Activated CD8-positive, alpha-beta T cell treated with anti-CD3 and anti-CD28 coated beads for 36 hours (primary cell): ENCODE measurements at places on chromosomes 7 and 10. TPM values are rescaled to one million over a fixed set of nuclear protein-coding genes. Genes with fewer than 3 reads are reported as not detected.
A peak's percentile ranks its signal among the peaks of the same experiment; 100 is the strongest.

GRCh38 chr7:18337048-18337809 is 158.3 kb upstream of the HDAC9 start:
- no peaks in the 10 kb centered on the region for H3K27me3 ChIP-seq
- H3K4me3 ChIP-seq: no peak overlapping the region
- no peak overlapping the region for H3K27ac ChIP-seq
- H3K36me3 ChIP-seq: no peaks in the 10 kb centered on the region
- no peaks in the 10 kb centered on the region for H3K4me1 ChIP-seq

DNA sequence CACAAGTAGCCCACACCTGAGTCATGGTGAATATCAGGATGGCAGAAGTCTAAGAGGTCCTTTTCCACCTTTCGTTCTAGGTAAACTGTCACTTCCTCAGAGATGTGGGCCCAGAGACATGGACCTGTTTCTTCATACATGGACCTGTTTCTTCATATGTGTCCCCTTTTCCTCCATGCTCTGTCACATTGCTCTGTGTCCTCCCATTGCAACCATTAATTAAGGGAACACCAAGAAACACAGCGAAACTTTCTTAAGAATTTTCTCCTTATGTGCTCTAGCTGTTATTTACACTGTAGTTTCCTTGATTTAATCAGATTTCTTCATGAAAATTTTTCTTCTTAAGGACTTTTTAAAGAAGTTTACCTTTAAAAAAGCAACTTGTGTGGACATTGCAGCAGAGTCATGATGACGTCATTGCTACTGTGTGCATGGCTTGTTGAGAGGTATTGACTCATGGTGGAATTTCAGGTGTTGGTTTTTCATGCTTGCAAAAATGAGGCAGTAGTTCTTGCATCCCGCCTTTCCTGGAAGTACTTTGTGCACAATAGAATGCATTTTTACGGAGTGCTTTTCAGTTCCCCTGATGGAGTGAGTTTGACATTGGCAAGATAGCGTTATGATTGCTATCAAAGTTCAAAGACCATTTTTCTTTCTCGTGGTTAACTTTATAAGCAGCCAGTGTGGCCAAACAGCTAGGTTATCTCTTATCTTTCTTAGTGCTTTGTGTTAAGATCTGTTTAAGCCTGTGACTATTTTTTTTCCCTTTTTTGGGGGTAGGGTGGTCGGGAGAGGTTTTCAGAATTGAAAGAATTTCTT is 37.7 kb downstream of the CFAP58 start:
- H3K27ac ChIP-seq: no peak overlapping the region
- H3K4me3 ChIP-seq: no peak overlapping the region
- peaks cover 8% of the 10 kb centered on the region for H3K27me3 ChIP-seq
- DNase-seq: peak; percentile 5

DNA sequence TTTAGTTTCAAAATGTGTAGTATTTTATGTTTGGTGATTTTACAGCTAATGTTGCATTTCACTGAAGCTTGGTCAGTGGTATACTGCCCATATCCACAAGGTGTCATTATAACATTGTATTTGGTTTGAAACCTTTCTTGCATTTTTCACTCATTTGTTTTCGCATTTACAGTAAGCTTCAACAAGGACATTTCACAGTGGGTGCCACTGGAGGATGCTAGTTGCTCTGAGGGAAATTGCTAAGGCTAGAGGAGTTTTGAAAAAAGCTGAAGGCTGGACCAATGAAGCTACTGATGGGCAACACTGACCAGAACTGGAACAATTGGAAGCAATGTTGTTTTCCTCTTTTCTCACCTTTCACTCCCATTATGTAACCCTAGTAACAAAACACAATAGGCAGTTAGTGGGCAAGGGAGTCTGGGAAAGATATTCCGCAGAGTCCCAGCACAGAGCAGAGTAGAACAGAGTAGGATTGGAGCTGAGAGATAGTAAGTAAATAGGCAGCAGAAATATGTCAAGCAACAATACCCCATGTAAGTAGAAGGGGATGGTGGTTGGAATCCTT is 23.6 kb upstream of the SRI start:
- no peak for DNase-seq
- peaks cover 13% of the 10 kb centered on the region for H3K27me3 ChIP-seq
- no peaks in the 10 kb centered on the region for H3K36me3 ChIP-seq
- H3K4me1 ChIP-seq: no peaks in the 10 kb centered on the region

DNA sequence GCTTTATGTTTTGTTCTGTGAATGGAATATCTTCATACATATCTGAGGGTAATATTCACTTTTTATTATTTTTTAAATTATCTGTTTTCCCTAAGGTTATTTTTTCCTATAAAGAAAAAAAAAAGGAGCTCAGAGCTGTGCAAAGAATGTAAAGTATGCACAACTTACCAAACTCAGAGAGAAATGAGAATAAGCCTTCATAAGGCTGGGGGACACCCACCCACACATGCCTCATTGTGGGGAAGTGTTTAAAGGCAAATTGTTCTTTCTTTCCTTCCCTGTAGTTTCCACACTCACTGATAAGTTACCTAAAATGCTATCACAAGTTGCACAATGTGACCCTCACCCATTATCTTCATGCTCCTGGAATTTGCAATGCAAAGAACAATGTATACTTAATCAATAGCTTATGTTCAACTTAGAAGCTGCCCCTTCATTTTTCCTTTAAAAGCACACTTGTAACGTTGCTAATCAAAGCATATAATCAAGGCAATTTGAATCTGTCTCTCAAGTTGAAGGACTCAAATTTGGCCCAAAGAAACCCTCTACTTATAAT is 108.1 kb downstream of the GNAT3 start:
- no peaks in the 10 kb centered on the region for H3K4me1 ChIP-seq
- H3K27ac ChIP-seq: no peak overlapping the region
- H3K4me3 ChIP-seq: no peak overlapping the region
- DNase-seq: no peak

DNA sequence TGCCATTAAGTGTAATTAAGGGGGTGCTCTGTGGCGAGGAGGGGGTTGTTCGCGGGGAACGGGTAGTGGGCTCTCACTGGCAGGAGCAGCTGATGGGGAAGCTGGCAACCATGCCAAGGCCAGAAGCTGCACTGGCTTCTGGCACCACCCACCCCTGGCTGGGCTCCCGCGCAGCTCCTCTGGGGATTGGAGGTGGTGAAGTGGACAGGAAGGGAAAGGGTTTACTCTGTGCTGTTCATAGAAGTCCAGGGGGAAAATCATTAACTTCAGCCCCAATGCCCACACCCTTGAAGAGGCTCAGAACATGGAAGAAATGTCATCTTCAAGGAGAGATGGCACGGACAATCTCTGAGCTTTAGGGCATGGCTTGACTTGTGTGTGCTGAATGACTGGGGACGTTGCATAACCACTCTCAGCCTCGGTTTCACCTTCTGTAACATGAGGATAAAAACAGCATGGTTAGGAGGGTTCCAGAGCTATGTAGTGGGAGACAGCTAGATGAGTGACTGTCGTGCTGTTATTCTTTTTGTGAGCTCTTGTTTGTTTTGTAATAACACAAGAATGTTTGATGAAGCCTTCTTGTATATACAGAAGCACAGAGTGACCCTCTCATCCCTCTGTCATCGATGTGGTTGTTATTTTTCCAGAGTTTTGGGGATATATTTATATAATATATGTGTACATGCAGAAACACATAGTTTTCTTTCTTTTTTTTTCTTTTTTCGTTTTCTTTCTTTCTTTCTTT is 29.9 kb downstream of the KAZALD1 start:
- peaks cover 31% of the 10 kb centered on the region for H3K27me3 ChIP-seq
- H3K4me1 ChIP-seq: peaks cover 3% of the 10 kb centered on the region
- no peak overlapping the region for H3K27ac ChIP-seq
- DNase-seq: no peak

- peak overlapping the region; percentile 7 for H3K4me3 ChIP-seq
- DNase-seq: peak; percentile 24
- H3K36me3 ChIP-seq: no peaks in the 10 kb centered on the region
Measured at GRCh38 chr10:69055241-69055640, 32.7 kb upstream of the SRGN start.

- H3K27ac ChIP-seq: peak overlapping the region; percentile 21
- peaks cover 37% of the 10 kb centered on the region for H3K4me1 ChIP-seq
- peaks cover 4% of the 10 kb centered on the region for H3K27me3 ChIP-seq
Measured at GRCh38 chr10:33153251-33153967, 181.1 kb downstream of the NRP1 start.

- no peak overlapping the region for H3K27ac ChIP-seq
- no peaks in the 10 kb centered on the region for H3K27me3 ChIP-seq
- no peaks in the 10 kb centered on the region for H3K36me3 ChIP-seq
- no peak overlapping the region for H3K4me3 ChIP-seq
- no peak for DNase-seq
Measured at GRCh38 chr7:125061776-125062397, 132.3 kb upstream of the POT1 start.

DNA sequence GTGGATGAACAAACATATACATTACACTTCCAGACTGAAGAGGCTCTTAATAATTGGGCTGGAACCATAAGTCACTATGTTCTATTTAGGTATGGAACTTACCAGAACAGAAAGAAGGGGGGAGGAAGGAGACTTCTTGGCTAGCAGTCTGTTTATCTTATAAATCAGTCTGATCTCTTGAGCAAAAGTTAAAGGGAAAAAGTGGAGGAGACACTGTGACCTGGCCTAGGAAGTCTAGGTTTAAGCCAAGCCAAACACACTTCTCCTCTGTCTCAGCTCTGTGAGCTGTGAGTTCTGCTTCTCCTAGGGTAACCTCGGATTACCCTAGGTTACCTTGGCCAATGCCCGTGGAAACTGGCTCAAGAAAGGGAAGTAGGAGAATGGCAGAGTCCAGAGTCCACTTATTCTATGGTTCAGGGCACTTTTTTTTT is 95.2 kb downstream of the PFKFB3 start:
- peaks cover 29% of the 10 kb centered on the region for H3K36me3 ChIP-seq
- no peak overlapping the region for H3K4me3 ChIP-seq
- no peaks in the 10 kb centered on the region for H3K27me3 ChIP-seq
- peaks cover 57% of the 10 kb centered on the region for H3K4me1 ChIP-seq

GRCh38 chr10:95253686-95254085 is 37.1 kb downstream of the PDLIM1 start:
- no peak overlapping the region for H3K27ac ChIP-seq
- H3K36me3 ChIP-seq: no peaks in the 10 kb centered on the region
- peaks cover 4% of the 10 kb centered on the region for H3K27me3 ChIP-seq
- no peak overlapping the region for H3K4me3 ChIP-seq
- H3K4me1 ChIP-seq: no peaks in the 10 kb centered on the region

GRCh38 chr10:45514291-45515270 is 140.6 kb downstream of the ALOX5 start:
- peaks cover 14% of the 10 kb centered on the region for H3K4me1 ChIP-seq
- H3K27ac ChIP-seq: no peak overlapping the region
- no peak overlapping the region for H3K4me3 ChIP-seq
- H3K27me3 ChIP-seq: no peaks in the 10 kb centered on the region

DNA sequence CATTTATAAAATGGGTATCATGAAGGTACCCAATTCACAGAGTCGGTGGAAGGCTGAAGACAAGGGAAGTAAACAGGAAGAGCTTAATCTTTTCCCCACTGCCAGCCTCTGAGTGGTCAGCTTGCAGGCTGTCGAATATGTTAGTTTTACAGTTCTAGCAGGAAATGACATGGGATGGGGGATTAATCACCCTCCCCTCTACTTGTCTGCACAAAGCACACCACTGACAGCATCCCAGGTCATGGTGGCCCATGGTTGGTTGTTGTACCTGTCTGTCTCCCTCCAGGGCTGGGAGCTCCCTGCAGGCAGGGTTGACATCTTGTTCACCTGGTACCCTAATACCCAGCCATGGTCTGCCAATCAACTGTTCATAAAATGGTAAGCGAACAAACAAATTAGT is 55.6 kb downstream of the GRB10 start:
- DNase-seq: peak; percentile 5
- no peak overlapping the region for H3K27ac ChIP-seq
- H3K36me3 ChIP-seq: no peaks in the 10 kb centered on the region

DNA sequence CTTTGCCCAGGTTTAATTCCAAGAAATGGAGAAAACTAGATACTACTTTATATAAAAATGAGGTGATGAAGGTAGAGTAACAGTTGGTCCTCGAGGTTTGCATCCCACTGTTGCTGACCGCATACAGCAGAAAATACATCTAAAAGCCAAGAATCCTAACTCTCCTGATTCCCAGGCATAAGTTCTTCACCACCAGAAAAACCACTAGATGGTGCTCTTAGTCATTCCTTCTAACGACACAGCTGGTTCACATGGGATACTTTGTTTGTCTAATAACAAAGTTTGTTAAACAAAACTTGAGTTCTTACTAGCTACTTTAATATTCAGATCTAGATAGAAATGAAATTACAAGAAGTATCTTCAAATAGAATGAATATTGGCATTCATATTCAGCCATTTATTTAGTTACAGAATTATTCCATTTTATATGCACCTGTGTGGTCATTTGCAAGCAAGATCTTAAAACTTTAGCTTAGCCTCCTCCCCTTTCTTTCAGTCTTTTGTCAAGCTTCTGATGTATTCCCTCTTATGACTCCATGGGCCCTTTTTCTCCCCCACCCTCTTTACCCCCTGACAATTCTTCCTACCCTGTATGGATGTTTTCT is 54.1 kb upstream of the CYP26C1 start:
- H3K27me3 ChIP-seq: no peaks in the 10 kb centered on the region
- H3K36me3 ChIP-seq: no peaks in the 10 kb centered on the region
- no peak overlapping the region for H3K27ac ChIP-seq
- no peak overlapping the region for H3K4me3 ChIP-seq

GRCh38 chr7:141178486-141179135 is 104.7 kb downstream of the TMEM178B start:
- peaks cover 1% of the 10 kb centered on the region for H3K27me3 ChIP-seq
- H3K4me1 ChIP-seq: no peaks in the 10 kb centered on the region
- no peak for DNase-seq
- H3K36me3 ChIP-seq: no peaks in the 10 kb centered on the region

- no peaks in the 10 kb centered on the region for H3K36me3 ChIP-seq
- no peak overlapping the region for H3K27ac ChIP-seq
- no peak for DNase-seq
- no peaks in the 10 kb centered on the region for H3K4me1 ChIP-seq
Measured at GRCh38 chr10:14163377-14164086, 167.2 kb downstream of the FRMD4A start.

GRCh38 chr7:77800730-77801129 is 2.2 kb downstream of the PHTF2 start:
- no peak for DNase-seq
- H3K36me3 ChIP-seq: peaks cover 27% of the 10 kb centered on the region
- peak overlapping the region; percentile 94 for H3K27ac ChIP-seq
- no peaks in the 10 kb centered on the region for H3K27me3 ChIP-seq
- peaks cover 71% of the 10 kb centered on the region for H3K4me1 ChIP-seq

ACTR3C gene
- total RNA-seq: 2.6 TPM

FKBP6 gene
- not detected for total RNA-seq

ZNF800 gene
- total RNA-seq: 29.3 TPM

AUTS2 gene
- total RNA-seq: 3.3 TPM

TOMM7 gene
- total RNA-seq: 206 TPM
